ENCODE measurements at places on chromosomes 6 and 20.

DNA sequence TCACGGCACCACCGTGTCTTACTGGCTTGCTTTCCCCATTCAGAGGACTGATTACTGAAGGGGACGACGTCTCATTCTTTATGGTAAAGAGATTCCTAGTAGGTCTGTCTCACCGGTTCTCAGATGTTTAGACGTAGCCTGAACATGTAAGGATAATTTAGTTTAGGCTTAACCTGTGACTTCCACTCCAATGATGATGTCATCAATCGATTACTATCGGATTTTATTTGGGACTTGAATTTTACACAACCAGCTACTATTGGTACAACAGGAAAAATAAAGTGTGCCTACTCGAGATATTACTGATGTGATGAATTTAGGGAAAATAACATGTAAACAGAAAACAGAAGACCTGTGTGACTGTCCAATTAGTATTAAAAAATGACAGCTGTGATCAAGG lies 4.5 kb upstream of the SSR1 start:
- no peak for DNase-seq

DNA sequence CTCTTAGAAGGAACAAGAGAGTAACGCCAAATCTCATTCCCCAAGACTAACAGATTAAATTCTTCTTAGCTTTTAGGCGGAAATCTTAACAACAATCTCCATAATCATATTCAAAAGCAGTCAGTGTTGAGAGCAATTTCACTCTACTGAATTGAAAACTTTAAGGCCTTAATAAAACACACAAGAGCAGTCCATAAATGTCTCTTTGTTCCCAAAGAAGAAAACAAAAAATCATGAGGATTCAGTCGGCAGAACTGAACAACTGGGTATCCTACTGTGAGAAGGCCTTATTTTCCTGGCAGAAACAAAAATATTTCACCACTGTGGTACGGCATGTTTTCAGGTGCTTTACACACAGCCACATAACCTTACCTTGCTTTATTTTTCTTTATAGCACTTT lies 14.4 kb downstream of the ABHD12 start:
- DNase-seq = no peak

GRCh38 chr20:24160563-24161281 lies 172.1 kb upstream of the GGTLC1 start:
- DNase-seq = peak; percentile 57

DNA sequence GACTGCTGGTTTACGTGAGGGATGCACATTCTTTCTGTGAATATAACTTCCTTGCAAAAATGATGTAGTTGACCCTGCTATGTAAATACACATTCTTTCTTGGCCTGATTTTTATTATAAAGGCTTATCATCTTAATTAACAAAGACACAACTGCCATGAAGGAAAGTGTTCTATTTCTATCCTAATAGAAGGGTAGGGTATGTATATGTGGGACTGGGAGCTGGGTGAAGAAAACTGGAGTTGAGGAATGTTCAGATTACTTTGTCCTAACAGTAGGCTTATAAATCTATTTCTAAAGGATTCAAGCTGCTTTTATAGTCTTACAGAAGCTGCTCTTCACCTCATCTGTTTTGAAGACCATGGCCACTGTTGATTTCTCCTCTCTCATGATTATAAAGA lies 76.5 kb upstream of the RGS17 start:
- DNase-seq = no peak

GRCh38 chr6:140043357-140043756 lies 668.9 kb upstream of the CITED2 start:
- DNase-seq = no peak

- no peak for DNase-seq
Observed at GRCh38 chr6:31836047-31836473, 8.5 kb downstream of the HSPA1B start.

GRCh38 chr20:31560094-31560745 lies 44.9 kb upstream of the ID1 start:
- DNase-seq = peak; percentile 63

DNA sequence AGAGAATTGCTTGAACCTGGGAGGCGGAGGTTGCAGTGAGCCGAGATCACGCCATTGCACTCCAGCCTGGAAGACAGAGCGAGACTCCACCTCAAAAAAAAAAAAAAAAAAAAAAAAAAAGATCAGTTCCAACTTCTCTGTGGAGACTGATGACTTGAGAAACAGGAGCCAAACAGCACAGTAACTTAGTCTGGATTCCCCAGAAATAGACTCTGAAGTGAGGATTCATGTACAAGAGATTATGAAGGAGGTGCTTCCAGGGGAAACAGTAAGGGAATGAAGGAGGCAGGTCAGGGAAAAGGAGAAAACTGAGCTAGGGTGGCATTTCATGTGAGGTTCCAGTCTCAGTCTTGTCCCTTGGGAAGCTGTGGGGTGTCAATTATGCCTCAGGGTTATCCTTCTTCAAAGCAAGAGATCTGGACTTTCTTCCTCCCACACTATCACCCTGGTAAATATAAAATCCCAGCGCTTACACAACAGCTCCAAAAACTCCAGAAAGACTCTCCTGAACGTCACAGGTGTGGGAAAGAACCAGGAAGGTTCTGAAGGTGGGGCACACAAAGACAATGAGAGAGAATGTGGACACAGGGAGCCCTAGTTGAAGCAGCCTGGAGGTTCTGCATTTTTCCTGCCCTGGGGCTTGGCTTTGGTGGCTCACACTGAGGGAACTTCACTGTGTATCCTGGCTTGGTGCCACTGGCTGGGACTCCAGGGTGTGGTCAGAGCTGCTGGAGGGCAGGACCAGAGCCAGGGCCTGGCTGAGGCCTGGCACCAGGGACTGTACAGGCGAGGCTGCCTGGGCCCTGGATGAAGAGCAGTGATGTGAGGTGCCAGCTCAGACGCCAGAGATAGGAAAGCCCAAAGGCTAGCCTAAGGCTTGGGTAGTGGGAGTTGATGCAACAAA lies 46.8 kb downstream of the PCNA start:
- no peak for DNase-seq

DNA sequence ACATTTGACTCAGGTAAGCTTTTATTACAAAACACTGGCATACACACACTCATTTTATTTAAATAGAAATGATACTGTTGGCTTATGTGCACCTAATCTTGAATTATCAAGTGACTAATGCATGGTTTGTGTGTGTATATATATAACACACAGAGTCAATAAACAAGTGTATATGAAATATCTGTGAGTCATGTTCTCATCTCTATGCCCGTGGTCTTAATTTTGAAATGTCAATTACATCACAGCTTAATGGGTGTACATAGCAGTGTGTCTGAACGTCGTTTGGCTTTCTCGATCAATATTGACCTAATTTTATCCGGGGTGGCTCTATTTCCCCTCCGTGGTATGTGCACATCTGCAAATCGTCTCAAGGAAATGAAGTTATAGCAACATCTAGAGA lies 104.0 kb upstream of the ZFP64 start:
- DNase-seq = no peak

GRCh38 chr6:144162977-144163376 lies 12.7 kb downstream of the STX11 start:
- no peak for DNase-seq

- peak; percentile 82 for DNase-seq
Observed at GRCh38 chr6:38508894-38509293, 130.8 kb downstream of the BTBD9 start.

- DNase-seq = no peak
Observed at GRCh38 chr6:11323666-11324452, 91.4 kb upstream of the NEDD9 start.

DNA sequence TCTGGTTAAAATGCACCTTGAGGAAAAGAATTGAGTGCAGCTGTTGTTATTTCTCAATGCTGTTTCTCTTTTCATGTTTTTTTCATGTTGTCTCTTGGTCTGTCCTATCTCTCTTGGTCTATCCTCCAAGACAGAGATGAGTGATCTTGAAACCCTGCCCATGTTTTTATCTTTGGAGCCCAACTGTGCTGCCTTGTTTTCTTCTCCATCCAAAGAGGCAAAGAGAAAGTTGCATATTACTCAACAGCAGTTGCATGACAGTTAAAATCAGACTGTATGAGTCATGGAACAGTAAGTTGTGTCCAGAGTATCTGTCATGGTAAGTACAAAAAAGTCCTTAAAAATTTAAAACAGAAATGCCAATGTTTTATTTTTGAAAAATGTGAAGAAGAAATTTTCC lies 26.2 kb downstream of the BCAS1 start:
- DNase-seq = no peak

DNA sequence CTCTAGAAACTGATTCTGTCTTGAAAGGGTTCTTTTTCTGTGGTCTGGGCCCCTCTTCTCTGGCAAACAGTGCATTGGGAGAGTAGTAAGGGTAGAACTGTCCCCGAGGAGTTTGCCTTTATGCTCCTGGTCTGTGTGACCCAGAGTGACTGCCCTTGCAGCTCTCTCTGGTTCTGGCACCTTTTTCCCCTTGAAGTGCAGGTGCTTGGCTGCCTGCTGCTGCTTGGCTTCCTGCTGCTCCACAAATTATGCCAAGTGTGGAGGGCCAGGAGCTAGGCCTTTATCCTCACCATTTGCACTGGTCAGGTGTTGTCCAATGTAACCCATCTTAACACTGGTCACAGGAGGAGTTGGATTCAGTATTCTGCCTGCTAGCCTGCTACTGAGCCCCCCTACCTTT lies 11.2 kb downstream of the KIZ start:
- DNase-seq = no peak

DNA sequence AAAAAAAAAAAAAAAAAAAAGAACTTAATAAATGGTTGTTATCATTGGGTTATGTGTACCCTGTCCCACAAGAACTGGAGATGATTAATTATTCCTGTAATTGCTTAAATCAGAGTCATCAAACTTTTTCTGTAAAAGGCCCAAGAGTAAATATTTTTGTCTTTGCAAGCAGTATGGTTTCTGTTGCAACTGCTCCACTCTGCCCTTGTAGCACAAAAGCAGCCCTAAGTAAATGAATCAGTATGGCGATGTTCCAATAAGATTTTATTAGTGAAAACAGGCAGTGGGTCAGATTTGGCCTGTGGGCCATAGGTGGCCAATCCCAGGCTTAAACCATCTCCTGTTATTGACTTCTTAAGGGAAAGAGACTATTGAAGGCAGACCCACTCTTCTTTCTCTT lies 252.7 kb downstream of the TSHZ2 start:
- no peak for DNase-seq

GRCh38 chr20:13008761-13009681 lies at the start of gene SPTLC3:
Gene SPTLC3 (plus strand): TSS chr20:13008972. CDS start chr20:13009268, 296 bp downstream.
- no peak for DNase-seq

- peak; percentile 59 for DNase-seq
Observed at GRCh38 chr20:33443006-33443511, 504 bp downstream of the SNTA1 start.

GRCh38 chr6:117530467-117531242 lies 48.2 kb downstream of the DCBLD1 start:
- no peak for DNase-seq

DNA sequence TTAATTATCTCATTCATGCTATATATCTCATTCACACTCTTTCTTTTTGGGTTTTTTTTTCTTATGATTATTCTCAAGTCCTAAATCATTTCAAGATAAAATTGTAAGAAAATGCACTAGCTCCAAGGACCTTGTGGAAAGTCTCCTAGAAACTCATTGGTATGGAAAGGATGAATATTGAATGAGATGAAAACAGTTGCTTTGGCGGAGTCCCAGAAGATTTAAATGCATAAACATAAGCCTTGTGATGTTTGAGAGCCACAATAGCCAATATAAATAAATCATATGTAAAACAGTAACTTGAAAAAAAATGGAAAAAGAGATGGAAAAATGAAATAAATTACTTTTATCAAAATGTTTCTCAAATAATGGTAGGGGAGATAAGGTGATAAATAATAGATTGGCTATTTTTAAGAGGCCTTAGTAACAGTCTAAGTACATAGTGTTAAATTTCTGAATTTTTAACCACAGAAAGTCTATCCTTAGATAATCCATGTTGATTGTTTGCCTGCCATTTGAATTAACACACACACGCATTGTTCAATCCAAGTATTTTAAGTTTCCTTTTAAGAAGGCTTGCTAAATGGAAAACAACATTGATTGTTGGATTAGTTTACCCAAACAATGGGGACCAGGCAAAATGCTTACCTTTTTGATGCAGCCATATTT lies 81.1 kb upstream of the CD2AP start:
- DNase-seq = no peak

- peak; percentile 65 for DNase-seq
Observed at GRCh38 chr6:16337295-16337975, 99.0 kb downstream of the GMPR start.

DNA sequence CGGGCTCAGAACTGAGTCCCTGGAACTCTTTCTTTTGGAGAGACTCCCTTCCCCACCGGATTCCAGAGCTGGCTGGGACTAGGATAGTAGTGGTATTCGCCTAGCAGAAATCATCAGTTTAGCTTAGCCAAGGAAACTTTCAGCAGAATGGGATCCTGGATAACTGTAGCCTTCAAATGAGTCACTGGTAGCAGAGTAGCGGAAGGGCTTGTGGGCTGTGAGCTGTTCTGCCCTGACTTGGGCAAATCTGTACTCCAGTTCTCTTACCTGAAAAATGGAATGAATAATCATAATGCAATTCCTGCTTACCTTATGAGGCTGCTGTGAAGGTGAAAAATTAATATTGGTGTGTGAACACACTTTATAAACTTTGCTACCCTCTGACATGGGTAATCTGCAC lies 244.3 kb upstream of the CHD6 start:
- DNase-seq = no peak

DNA sequence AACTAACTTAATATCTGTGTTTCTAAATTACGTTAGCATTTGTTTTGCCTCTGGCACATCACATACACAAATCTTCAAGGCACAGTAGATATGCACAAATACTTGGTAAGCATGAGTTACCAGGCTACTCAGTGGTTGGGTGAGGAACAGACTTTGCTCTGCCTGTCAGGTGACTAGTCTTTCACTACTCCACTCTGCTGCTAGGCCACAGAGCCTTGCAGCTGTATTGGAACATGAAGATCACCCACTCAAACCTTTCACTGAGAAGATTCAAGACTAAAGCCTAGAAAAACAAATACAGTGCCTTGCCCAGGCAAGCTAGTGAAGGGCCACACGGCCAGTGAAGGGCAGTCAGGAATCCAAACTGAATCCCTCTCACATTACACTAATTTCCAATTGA lies 47.0 kb downstream of the DTNBP1 start:
- DNase-seq = peak; percentile 16

DNA sequence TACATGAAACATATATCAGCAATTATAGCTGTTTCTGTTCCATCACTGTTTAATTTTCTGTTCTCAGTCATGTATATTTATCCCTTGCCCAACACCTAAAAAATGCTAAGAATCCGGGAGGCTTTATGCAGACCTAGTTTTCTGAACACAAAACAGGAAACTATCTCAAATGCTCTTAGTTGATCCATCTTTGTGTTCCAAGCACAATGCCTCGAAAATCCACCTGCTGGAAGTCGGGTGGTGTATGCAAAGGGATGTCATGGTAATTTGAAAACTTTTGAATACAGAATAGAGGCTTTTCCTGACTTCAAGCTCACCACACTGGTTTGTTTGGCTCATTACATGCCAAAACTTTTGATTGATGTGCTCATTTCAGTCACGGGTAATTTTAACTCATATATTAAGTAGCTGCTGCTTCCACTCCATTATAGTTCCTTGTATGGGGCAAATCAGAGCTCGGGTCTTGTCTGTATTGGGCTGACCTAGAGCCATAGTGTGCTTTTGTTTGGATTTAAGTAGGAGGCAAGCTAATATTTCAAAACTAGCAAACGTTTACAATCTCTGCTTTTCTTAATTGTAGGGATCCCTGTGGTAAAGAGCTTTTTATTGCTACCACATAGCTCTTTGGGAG lies 646.5 kb upstream of the EPHA7 start:
- no peak for DNase-seq
